ENCODE measurements at places on chromosomes 3 and 15.

DNA sequence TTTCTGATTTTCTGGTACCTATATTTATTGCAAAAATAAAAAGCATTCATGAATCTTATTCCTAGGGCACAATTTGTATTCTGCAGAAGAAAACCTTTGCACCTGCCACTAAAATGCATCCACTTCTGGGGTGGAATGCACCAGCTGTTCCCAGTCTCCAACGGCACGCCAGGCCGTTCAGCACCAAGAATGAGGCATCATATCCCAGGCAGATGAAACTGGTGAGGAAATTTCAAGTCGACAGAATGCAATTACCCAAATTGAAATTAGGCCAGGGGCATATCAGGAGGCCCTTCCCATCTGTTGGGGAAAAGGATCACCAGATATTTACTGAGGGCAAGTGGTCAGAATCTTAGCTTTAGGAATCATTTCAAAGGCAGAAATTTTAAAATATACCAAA, 13.6 kb upstream of the RBMS3 start:
- DNase-seq: no peak

GRCh38 chr15:24607636-24608035, 67.9 kb upstream of the NPAP1 start:
- no peak for DNase-seq

DNA sequence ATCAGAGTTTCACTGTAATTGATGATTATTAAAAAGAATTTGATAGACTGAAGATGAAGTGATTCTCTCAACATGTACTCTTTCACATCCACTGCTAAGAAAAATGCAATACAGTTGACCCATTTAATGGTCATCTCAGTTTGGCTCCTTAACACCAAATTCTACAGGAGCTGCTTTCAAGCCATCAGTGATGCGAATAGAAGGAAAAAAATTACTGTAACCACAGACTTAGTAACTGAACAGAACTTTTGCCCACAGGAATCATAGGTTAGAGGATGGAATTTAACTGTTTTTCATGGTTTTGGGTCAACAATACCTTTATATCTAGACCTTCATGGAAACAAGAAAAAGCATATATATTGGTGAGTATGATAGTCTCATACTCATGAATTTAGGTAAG, 633.5 kb downstream of the CADM2 start:
- DNase-seq: no peak

- no peak for DNase-seq
Measured at GRCh38 chr3:186626254-186626847, 13.5 kb downstream of the AHSG start.

- no peak for DNase-seq
Measured at GRCh38 chr3:126889276-126890201, 93.4 kb upstream of the PLXNA1 start.

DNA sequence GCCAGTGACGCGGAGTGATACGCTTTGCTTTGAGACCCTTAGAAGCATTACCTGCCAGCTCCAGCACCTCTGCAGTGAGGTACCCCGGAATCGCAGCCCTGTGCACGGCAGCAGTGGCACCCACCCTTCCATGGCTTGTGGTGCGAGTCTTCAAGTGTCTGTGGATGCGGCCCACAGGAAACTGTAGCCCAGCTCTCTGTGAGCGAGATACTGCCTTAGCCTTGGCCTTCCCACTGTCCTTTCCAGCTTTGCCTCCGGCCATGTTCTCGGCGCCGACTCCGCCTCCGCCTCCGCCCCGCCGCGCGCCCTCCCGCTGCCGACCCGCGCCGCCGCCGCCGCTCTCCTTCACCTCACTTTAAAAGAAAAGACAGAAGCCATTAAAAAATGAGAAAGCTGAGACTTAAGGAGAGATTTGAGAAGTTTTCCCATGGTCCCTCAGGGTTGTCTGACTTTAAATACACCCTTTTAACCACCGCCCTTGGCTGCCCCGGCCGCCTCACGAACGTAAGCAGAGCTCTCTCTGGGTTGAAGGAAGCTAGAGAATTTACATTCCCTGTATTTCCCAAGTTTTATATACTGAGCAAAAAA, 78.5 kb upstream of the FAM174B start:
- DNase-seq: peak; percentile 10

DNA sequence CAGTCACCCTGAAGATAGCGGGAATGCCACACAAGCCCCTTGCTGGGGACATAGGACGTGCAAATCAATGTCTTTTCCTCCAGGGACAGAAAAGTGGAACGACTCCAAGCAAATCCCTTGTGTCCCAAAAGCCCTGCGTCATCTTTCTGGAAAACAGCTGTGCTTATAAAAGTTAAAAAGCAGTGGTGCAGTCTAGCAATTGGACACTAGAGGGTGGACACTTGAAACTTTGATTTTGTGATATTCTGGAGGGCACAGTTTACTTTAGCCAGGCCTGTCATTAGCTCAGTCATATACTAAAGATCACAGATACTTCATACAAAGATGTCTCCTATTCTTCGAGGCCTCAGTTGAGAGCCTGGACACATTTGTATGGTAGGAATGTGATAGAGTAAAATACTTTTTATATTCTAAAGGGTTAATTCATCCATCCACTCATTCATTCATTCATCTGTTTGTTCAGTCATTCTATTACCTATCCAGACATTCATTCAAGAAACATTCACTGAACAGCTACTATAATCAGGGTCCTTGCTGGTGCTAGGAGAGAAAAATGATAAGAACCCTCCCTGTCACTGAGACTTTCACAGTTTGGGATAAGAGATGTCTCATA, 63.8 kb upstream of the ANKRD34C start:
- no peak for DNase-seq

GRCh38 chr3:30531017-30531570, 75.3 kb upstream of the TGFBR2 start:
- DNase-seq: no peak

GRCh38 chr3:30908456-30909037, 14.1 kb upstream of the GADL1 start:
- DNase-seq: no peak

GRCh38 chr3:192727032-192727847, at the start of gene FGF12:
Gene FGF12 (minus strand): TSS chr3:192727541.
- DNase-seq: peak; percentile 13

- DNase-seq: no peak
Measured at GRCh38 chr15:99440551-99441443, 125.0 kb upstream of the MEF2A start.

DNA sequence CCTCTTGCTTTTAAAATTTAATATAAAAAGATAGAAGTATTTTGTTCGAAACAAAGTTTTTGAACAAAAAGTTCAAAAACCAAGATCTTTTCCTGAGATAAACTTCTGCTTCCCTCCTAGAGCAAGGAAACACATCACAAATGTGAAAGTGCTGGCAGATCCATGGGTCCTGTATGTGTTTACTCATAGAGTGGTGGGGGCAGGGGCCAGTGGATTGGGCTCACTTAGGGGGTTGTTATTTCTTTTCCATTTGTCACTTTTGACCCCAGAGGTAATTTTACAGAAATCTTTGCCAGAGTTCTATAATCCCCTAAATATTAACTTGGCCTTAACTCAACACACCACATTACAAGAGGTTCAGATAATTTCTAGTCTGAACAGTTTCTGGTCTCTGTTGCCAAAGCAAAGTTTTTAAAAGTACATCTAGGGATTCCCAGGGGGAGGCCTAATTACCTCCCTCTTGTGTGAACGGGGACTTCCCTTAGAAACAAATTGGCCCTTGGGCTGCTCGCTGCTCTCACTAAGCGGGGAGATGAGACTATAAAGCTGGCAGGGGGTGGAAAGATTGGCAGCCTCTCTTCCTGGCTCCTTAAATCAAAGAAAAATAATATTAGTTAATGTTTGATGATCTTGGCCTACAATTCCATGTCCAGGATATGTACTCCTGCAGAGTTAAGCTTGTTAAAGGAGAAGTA, 66.8 kb upstream of the PTX3 start:
- no peak for DNase-seq

DNA sequence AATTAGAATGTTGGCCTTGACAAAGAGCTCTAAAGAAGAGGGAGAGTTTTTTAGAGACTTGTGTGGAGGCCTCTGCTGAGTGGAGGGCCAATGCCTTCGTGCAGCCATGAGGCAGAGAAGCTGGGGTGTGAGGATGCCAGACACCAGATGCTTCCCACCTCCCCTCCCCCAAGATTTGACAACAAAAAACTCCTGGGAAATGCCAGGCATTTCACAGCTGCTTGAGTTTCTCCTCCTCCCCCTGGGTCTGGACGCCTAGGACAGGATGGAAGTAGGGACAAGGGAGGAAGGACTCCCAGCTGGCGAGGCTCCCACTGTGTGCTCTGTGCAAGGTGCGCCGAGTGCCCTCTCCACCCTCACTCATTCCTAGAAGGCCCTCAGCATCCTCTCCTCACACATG, 20.1 kb downstream of the TGM4 start:
- no peak for DNase-seq

- no peak for DNase-seq
Measured at GRCh38 chr3:182133752-182134151, 422.0 kb downstream of the SOX2 start.

- no peak for DNase-seq
Measured at GRCh38 chr3:51392355-51393133, 1.5 kb downstream of the RBM15B start.

DNA sequence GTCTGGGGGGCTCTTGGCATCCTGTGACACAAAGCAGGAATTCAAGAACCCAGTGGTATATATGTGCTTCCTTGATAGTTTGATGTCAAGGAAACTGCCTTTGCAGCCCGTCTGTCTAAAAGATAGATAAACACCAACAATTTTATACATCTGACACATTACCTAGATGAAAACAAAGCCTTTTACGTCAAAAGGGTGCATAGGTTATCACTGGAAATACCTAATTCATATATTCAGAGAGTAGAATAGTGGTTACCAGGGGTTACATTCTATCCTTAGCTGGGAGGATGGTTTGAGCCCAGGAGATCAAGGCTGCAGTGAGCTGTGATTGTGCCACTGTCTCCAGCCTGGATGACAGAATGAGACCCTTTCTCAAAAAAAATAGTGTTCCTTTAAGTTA, 356.9 kb upstream of the RASGRP1 start:
- no peak for DNase-seq

DNA sequence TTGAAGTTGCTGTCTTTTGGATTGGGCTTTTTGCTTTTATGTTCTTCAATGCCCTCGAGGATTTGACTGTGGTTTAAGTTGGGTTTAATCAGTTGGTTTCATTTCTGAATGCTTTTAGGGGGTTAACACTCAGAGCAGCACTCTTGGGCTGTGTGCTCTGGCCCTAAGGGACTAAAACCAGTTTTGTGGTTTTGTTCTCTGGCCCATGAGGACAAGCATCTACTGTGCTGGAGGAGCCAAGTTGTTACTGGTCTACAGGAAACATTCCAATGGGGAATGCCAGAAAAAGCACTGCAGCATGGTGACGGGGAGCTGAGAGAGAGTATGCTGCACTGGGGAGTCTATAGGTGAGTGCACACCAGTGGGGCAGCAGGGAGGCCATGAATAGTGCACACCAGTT, 596.9 kb downstream of the ZBBX start:
- DNase-seq: no peak

- DNase-seq: no peak
Measured at GRCh38 chr15:70503798-70504298, 259.5 kb downstream of the UACA start.

DNA sequence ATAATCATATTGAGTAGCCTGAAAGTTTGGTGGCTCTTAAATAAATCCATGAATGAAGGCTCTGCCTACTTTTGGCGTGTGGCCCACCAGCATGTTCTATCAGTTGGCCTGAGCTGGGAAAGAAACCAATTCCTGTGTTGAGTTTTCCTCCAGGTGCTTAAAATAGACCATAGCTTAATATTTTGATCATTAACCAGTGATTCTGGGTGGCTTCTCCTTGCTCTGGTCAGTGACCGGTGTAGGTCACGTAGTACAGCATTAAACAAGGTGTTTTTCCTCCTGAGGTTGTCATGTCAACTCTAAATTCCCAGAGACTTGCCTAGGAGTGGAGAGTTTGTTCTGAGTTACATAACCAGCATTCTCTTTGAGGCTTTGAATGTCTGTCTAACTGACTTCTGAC, 1.3 kb downstream of the HHLA2 start:
- DNase-seq: no peak

- DNase-seq: no peak
Measured at GRCh38 chr3:182979674-182980191, 605 bp downstream of the DCUN1D1 start.

- DNase-seq: peak; percentile 19
Measured at GRCh38 chr15:85063522-85064079, 81.9 kb downstream of the PDE8A start.

GRCh38 chr15:65789759-65790425, 2.2 kb downstream of the DENND4A start:
- peak; percentile 20 for DNase-seq

DNA sequence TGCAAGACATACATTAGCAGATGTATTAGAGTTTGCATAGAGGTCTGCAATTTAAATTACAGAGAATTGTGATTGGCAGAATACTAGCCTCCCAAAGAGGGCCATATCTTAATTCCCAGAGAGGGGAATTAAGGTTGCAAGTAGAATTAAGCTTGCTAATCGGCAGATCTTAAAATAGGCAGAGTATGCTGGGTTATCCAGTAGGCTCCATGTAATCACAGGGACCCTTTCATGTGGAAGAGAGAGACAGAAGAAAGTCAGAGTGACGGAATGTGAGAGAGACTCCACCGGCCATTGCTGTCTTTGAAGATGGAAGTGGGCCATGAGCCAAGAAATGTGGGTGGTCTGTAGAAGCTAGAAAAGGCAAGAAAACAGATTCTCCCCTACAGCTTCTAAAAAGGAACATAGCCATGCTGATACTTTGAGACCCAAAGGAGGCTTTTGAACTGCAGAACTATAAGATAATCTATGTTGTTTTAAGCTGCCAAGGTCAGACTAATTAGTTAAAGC, 38.8 kb downstream of the IMPG2 start:
- no peak for DNase-seq

DNA sequence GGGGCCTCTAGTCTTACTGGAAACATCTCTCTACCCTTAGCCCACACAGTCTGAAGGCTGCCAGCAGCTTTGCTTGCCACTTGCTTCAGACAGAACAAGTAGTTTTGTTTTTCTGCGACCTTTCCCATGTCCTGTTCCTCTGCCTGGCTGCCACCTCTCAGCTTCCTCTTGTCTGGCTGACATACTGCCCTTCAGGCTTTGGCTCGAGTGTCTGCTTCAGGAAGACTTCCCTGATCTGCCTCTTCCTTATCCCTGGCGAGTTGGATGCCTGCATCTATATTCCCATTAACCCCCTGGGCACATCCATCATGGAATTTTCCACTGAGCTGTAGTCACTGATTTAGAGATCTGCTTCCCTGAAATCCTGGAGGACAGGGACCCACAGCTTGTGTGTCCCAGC, 25.1 kb upstream of the CPNE9 start:
- no peak for DNase-seq
